ENCODE measurements at places on chromosomes 5 and 9.

DNA sequence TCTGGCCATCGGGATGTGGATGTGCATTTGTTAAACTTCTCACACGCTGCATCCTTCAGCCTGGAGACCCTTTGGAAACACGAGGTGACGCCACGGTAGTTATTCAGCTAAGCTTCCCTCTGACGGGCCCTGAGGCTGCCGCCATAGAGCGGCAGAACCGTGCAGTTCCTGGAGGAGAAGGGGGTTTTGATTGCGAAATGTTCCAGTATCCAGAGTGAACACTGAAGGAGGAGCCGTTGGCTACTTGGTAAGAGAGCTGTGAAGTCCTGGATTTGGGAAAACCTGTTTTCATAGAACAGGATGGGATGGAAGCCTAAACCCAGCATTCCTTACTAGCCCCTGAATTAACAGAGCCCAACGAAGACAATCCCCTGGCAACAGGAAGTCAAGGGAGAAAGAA lies 23.0 kb upstream of the EXOC3 start:
- DNase-seq, result no peak

GRCh38 chr5:43044181-43044914 lies 4.2 kb upstream of the ANXA2R start:
- DNase-seq, result no peak

GRCh38 chr5:62299600-62299999 lies 6.4 kb upstream of the KIF2A start:
- no peak for DNase-seq

- no peak for DNase-seq
These were observed 257.5 kb downstream of the DMAC1 start for GRCh38 chr9:7542126-7542525.

DNA sequence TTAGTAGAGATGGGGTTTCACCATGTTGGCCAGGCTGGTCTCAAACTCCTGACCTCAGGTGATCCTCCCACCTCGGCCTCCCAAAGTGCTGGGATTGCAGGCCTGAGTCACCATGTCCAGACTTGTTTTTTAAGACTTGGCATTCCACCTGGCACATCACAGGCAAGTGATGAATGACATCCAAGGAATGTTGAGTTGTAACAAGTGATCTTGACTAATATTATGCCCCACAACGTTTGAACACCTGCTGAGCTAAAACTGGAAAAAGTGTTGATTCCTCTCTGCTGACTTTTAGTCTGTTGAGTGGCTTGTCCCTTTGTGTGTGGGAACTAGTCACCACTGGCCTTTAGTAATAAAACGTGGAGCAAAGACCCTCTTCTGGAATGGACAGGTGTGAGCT lies 54.6 kb downstream of the SUB1 start:
- no peak for DNase-seq

- DNase-seq, result peak; percentile 49
These were observed 62.3 kb downstream of the RAPGEF1 start for GRCh38 chr9:131677444-131678180.

All from CD4-positive, alpha-beta T cell treated with Interferon alpha-2 for 1 hour (primary cell).